WERI-Rb-1 (cell line): ENCODE measurements at places on chromosomes 5 and 9.

- no peak for DNase-seq
These were observed 27.9 kb downstream of the ANXA1 start for GRCh38 chr9:73179589-73179988.

DNA sequence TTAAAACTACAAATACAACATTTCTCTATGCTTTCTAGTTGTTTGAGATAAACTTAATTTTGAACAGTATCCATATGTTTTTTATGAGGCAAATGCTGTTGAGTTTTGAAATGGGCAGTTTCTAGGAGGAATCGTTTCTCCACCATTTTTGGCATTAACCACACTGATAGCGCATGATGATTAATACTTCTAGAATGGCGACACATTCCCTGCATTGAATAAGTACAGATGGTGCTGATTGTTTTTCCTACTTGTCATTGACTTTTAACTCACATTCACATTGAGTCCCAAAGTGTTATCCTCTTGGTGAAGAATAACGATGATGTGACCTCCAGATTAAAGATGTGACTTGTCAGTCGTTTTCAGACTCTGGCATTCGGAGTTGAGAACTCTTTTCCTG lies 6.5 kb upstream of the CCDC192 start:
- DNase-seq, result no peak

GRCh38 chr9:130459151-130459550 lies 14.4 kb downstream of the ASS1 start:
- DNase-seq, result no peak

DNA sequence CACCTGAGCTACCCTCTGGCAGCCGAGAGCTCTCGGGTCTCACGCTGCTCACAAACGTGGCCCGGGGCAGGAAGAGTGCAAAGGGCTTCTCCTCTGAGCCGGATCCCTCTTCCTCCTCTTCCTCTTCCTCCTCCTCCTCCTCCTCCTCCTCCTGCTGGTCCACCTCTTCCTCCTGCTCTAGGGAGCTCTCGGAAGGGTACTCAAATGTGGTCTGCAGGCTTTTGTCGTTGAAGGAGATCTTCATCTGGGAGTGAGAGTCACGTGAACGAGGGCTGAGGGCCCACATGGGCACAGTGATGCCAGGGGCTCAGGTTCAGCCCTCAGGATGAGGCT lies 3.9 kb downstream of the SSNA1 start:
- DNase-seq, result no peak

DNA sequence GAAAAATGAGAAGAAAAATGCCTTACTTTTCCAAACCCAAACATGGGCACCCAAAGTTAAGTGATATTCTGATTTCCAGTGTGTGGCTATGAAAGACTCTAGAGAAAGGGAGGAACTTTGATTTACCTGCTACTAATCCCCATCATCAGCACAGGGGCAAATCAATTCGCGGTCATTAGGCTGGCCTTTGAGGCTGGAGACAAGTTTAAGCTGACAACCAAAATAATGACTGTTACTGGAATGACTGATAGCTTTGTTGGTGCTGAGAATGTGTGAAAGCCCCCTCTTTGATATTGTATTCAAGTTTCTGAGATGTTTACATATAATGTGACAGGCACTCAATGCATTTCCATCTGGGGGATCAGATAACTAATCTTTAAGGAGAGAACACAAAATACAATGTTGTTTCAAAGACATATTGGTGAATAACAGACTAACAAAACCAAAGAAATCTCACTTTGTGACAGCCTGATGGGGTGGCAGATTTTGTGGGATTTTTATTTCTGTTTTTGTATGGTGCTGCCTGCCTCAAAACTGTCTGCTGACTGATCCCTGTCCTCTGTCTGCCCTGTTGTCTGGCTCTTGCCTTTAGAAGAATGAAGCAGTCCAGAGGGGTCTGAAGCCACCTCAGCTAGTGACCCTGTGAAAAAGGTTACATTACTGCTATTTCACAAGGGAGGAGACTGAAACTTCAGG lies 12.6 kb upstream of the INSYN2B start:
- DNase-seq, result no peak

- no peak for DNase-seq
These were observed 107.5 kb downstream of the PBX3 start for GRCh38 chr9:125854553-125855275.

DNA sequence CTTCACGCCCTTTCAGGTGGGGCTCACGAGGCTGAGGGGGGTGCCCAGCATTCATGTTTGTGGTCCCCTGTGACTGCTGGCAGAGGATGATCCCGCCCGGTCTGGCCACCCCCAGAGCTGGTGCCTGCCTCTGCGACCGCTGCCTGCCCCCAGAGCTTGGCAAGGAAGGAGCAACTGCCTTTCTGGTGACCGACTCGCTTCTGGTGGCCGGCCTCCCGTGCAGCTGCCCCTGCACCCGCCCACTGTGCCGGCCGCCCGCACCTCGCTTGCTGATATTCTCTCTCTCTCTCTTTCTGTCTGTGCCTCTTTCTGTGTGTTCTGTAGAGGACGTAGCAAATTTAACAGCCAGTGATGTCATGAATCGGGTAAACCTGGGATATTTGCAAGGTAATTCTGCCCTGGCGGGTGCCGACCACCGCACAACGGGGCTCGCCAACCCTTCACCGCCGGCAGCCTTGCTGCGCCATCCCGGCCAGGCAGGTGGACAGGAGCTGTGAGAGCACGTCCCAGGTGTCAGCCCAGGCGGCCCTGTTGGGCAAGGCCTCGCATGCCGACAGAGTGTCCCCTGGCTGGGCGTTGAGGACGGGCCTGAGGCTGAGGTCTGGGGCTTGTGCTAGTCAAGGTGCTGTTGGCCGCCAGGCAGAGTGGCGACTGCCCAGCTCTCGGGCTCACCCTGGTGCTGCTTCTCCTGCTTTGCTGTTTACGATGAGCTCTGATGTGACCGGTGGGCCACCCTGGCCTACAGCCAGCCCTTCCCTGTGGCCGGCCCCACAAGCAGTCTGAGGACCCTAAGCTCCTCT lies 86.0 kb downstream of the KCNT1 start:
- DNase-seq, result no peak

DNA sequence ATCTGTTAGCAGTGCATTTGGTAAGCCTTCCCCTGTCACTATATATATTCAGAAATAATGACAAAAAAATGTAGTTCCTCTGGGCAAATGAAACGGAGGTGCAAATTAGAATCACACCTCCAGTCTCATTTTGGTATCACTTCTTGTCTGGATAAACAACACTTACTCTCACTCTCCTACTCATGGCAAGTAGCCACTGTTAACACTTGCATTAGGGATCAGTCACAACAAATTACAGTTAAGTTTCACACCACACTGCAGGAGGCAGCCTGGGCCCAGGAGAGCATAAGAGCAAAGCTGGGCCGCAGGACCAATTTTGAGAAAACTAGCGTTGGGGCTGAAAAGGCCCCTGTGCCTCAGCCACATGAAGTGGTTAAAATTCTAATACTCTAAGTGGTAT lies 161.0 kb downstream of the ELAVL2 start:
- DNase-seq, result no peak

GRCh38 chr9:99154356-99154755 lies 49.4 kb downstream of the TGFBR1 start:
- no peak for DNase-seq

GRCh38 chr5:146623009-146623408 lies 107.0 kb upstream of the GPR151 start:
- no peak for DNase-seq

GRCh38 chr5:37002176-37002751 lies 125.7 kb downstream of the NIPBL start:
- no peak for DNase-seq

GRCh38 chr9:129458155-129458661 lies 162.7 kb downstream of the C9orf50 start:
- no peak for DNase-seq

DNA sequence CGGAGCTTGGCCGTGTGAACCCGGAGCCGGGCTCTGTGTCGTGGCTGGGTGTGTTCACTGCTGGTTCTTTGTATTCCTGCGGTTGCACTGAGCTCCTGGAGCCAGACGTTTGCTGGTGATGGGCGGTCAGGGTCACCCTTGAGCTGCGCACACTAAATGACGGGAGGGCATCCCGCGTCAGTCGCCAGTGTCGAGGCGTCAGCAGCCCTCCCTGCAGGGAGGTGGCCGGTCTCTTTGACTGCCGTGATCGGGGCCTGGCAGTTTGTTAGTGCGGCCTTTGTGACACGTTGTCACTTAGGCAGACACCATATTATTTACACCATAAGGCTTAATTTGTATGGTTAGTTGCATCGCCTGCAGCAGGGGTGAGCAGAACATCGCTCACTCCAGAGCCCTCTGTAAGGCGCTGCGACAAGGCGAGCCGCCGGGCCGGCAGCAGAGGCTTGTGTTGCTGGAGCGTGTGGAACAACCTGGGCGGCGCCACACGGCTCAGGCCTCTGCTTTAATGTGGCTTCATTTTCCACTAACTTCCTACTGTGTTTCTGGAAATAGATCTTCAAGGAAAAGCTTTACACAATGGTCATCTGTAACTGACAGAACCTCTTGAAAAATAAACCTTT lies 8.3 kb downstream of the NDUFS6 start:
- DNase-seq, result no peak

GRCh38 chr5:3740546-3741373 lies 145.1 kb downstream of the IRX1 start:
- DNase-seq, result no peak

GRCh38 chr9:88651682-88652633 lies 117.0 kb downstream of the NXNL2 start:
- no peak for DNase-seq

DNA sequence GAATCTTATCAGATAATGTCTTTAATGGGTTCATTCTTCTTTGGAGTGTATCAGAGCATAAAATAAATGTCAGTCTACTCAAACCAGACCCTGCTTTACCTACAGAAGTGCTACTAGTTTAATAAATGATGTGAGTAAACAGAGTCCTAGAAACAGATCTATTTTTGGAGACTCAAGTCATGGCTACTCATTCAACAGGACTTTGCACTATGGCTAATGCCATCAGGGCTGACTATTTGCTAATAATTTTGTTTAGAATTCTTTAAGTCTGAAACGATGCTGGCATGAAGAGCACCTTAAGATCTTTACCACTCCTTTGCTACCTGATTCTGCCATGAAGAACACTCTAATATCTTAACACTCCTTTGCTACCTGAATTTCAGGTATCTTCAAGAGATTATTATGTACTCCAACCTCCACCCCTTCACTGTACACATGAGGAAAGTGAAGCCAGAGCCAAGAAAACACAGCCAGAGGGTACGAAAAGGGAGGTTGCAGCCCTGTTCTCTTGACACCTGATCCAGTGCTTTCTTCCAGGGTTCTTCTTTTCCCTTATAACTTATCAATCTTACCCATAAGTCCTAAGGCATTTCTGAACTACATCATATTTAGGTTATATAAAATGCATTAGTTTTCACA lies 62.4 kb downstream of the ZNF608 start:
- DNase-seq, result no peak

- no peak for DNase-seq
These were observed 64.6 kb upstream of the CAST start for GRCh38 chr5:96597438-96598020.

- DNase-seq, result no peak
These were observed 56.8 kb downstream of the IL31RA start for GRCh38 chr5:55907927-55908326.

DNA sequence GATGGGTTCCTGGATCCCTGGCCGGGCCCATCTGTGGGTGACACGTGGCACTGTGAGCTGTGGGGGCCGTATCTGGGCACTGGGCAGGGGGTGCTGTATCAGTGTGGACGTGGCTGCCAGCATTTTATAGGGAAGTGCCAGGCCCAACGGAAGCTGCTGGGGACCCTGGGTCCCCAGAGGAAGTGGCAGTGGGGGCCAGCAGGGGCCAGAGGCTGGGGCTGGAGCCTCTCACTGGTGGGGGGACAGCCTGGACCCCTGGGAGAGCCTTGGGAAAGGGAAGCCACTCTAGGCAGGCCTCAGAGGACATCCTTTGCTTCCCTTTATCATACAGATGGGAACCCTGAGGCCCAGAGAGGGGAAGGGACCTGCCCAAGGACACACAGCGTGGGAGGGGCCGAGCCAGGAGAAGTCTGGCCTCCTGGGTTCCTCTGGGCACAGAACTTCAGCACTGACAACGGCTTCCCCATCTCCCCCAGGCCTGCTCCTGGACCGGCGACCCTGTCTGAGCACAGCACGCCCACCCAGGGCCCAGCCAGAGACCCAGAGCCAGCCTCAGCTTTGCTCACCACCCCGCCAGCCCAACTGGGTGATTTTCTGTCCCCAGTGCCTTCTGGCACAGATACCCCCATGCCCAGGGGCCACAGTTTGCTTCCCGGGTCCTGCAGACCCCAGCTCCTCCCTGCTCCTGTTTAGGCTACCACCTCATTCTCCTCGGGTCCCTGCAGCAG lies 15.5 kb upstream of the LAMC3 start:
- DNase-seq, result no peak

DNA sequence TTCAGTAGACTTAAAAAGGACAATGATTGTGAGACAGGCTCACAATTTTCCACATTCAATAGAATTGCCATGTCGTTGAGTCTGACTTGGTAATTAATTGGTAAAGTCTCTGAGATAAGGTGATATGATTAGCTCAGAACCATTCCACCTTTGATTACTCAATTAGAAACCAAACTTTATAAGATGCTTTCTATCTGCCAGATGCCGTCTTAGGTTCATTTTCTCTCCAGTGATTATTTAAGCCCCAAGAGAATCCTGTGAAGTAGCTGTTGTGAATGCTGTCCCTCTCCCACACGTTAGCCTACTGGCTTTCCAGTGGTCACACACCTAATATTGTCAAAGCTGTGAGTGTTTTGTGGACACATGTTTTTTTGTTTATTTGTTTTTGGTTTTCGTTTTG lies 528.9 kb upstream of the ZNF462 start:
- DNase-seq, result peak; percentile 19
